ENCODE measurements at places on chromosomes 11 and 22. TPM values are rescaled to one million over a fixed set of nuclear protein-coding genes. Genes with fewer than 3 reads are reported as not detected.

ZW10 gene
- 12.3 TPM for total RNA-seq

ALDH3B2 gene
- not detected for total RNA-seq

SCN2B gene
- total RNA-seq, result not detected

DRD4 gene
- 0.34 TPM for total RNA-seq

SYT13 gene
- total RNA-seq, result 10.1 TPM

SLC37A2 gene
- 0.23 TPM for total RNA-seq

OR5A1 gene
- not detected for total RNA-seq

SWAP70 gene
- total RNA-seq, result 4.4 TPM

GPR83 gene
- total RNA-seq, result not detected

DNA sequence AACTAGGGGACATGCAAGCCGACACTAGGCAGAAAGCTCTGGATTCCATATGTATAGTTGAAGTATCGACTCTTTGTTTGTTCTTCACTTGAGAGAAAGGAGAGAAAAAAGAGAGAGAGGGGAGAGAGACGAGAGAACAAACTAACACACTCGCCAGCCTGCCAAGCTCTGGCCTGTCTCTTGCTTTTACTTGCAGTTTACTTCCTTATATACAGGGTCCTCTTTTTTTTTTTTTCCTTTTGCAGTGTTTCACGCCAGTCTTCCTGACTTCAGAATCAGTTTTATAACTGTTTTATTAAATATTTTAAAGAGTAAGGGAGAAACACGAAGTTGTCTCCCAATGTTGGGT, 19.9 kb downstream of the TEAD1 start:
- peak; percentile 86 for DNase-seq

DNA sequence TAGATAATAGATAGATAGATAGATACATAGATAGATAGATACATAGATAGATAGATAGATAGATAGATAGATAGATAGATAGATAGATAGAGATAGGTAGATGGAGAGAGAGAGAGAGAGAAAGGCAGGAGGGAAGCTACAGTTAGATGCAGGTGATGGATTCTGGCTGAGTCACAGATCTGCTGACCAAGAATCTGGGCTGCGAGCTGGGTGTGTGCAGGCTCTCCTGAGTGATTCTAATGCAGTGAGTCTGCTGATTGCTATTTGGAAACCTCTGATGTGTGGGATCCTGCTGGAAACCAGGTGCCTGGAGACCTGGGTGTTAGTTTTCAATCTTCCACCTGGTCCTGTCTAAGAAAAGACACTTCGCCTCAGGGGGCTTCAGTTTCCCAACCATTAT, 1441.8 kb downstream of the TBC1D22A start:
- no peak for DNase-seq

- DNase-seq, result no peak
These were observed 73.3 kb upstream of the PICALM start for GRCh38 chr11:86142170-86142569.

DNA sequence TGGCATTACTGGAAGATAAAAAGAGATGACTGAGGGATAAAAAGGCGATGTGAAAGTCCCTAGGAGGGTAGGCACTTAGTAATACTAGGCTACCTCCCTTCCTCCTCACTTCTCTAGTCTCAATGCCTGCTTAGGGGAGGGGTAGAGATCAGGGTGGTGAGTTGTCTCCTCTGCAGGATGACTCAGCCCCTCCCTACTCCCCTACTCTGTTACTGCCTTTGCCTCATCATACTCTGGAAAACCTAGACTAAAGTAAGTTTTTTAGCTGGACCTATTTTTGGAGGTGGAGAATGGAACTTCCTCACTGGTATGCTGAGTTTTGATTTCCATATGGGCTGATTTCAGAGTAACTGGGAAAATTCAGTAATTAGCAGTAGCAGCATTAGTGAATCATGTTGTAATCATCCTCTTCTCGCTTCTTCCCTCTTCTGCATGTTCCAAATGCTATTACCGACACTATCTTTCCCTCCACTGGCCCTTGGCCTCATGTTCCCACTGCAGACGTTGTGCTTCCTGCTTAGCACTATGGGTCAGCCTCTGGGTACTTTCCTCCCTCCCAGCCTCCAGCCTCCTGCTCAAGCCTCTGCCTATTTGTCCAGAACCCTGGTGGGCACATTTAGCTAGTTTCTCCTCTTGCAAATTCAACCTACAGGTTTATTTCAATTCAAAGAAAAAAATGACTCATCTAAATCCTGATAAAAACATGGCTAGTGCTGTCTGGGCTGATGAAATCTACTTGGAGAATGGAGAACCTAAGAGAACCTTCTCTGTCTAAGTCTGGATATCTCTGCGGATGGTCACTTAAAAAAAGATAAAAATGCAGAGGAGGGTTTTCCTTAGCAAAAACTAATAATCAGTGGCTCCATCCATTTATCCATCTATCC, 281.7 kb downstream of the ST3GAL4 start:
- DNase-seq, result no peak

DNA sequence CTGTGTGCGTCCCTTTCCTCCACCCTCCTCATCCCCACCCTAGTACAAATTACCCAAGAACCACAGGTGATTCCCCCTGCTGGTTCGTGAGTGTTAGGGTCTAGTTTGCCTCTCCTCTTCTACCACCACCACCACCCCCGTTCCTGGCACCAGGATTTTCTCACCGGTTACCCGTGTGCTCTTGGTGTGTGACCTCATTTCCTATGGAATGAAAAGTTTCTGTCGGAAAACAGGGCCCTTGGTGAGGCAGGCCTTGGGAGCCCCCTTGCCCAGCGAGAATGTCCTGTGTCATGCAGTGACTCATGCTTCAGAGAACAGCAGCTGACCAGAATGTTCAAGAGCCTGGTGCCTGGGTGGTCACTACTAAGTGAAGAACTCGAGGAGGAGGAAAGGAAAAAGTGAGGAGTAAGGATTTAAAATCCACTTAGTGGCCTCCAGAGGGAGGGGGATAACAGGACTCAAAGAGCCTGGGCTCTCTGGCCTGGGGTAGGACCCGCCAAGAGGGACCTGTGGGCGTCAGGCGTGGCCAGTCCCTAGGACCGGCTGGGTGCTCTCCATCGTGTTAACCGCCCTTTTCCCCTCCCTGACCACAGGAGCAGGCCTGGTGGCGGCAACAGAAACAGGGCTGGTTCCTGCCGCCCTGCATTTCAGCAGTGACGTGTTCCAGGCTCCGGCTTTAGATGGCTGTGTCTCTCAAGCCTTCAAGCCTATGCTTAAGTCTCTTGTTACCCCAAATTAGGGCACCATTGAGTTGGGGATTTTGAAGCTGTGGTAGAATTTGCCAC, 30.2 kb downstream of the C22orf31 start:
- peak; percentile 94 for DNase-seq
